ENCODE measurements at places on chromosomes 3 and 15.

DNA sequence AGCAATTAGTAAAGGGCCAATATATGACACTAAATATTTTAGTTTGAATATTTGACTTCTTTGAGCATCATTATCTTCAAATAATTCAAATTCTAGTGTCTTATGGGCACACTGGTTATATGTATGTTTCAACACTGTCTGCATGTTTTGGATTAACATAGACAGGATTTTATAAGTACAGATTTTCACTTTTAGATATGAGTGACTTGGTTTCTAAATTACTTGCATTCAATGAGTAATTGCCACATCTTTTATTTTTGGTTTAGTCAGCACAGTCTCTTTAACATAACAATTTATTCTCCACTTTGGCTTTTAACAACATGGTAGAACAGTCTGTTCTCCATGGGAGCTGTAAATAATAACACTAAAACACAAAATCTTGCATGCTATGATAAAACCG is 674.8 kb downstream of the TBL1XR1 start:
- H3K27me3 ChIP-seq = no peaks in the 10 kb centered on the region
- no peak overlapping the region for H3K4me3 ChIP-seq
- DNase-seq = no peak
- no peak overlapping the region for H3K27ac ChIP-seq

DNA sequence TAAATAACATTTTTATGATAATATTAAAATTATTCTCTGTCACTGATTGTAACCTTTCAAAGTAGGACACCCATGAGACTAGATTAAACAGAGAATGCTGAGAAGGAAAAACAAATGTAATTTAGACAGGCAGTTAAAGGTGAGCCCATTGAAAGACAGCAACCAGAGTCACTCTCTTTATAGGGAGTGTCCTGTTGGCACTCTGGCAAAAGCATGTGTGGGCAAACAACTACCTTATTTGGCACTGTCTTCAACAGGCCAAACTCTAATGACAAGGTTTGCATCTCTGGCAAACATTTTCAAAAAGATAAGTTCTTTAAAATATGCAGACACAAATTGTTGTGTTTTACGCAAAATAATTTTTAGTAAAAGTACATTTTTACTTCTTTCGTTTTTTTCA is 29.8 kb downstream of the NFKBIZ start:
- H3K4me3 ChIP-seq = no peak overlapping the region
- DNase-seq = no peak
- no peaks in the 10 kb centered on the region for H3K4me1 ChIP-seq
- H3K36me3 ChIP-seq = no peaks in the 10 kb centered on the region

- no peak overlapping the region for H3K27ac ChIP-seq
- H3K36me3 ChIP-seq = no peaks in the 10 kb centered on the region
- H3K4me1 ChIP-seq = no peaks in the 10 kb centered on the region
- no peak for DNase-seq
These were observed 22.1 kb upstream of the ATP2B2 start for GRCh38 chr3:10527295-10528001.

DNA sequence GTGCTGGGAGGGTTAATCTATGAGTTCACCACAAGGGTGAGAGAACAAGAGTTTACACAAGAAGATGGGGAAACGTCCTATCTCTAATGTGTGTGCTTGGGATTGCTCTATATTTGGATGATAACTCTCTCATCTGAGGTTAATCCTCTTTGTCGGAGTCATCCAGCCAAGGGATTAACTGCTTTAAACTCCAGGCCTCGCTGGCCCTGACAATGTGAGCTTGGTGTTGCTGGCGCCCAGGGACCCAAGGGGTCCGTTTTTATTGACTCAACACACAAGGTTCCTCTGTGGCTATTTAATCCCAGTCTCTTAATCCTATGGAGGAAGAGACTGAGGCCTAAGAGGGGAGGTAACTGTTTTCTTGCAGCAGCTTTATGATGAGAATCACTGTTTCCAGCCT is 14.2 kb downstream of the SV2B start:
- H3K36me3 ChIP-seq = no peaks in the 10 kb centered on the region
- peaks cover 5% of the 10 kb centered on the region for H3K4me1 ChIP-seq
- peaks cover 28% of the 10 kb centered on the region for H3K27me3 ChIP-seq
- no peak overlapping the region for H3K4me3 ChIP-seq
- H3K27ac ChIP-seq = no peak overlapping the region

- H3K4me1 ChIP-seq = no peaks in the 10 kb centered on the region
- peaks cover 70% of the 10 kb centered on the region for H3K27me3 ChIP-seq
- no peak overlapping the region for H3K27ac ChIP-seq
These were observed 44.6 kb downstream of the ZIC4 start for GRCh38 chr3:147361454-147362420.
